ENCODE measurements at places on chromosomes 13 and 19. TPM values are rescaled to one million over a fixed set of nuclear protein-coding genes. Genes with fewer than 3 reads are reported as not detected.

GRCh38 chr13:59360108-59360507 lies 803.6 kb downstream of the DIAPH3 start:
- no peak for DNase-seq

DNA sequence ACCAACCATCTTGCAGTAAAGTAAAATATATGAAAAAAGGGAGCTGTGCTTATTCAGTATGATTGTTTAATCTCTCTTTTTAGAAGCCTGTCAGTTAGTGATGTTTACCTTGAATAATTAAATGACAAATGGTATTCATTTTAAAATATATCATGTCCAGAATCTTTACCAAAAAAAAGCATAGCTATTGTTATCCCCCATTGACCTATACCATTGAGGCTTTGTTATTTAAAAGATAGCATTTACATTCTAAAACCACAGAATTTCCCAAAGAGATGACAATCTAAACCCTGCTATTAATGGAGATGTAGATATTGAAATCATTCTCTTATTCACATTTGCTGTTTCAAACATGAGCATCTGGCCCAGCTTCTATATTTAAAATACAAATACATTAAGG lies 2.2 kb downstream of the CNMD start:
- no peak for DNase-seq

DNA sequence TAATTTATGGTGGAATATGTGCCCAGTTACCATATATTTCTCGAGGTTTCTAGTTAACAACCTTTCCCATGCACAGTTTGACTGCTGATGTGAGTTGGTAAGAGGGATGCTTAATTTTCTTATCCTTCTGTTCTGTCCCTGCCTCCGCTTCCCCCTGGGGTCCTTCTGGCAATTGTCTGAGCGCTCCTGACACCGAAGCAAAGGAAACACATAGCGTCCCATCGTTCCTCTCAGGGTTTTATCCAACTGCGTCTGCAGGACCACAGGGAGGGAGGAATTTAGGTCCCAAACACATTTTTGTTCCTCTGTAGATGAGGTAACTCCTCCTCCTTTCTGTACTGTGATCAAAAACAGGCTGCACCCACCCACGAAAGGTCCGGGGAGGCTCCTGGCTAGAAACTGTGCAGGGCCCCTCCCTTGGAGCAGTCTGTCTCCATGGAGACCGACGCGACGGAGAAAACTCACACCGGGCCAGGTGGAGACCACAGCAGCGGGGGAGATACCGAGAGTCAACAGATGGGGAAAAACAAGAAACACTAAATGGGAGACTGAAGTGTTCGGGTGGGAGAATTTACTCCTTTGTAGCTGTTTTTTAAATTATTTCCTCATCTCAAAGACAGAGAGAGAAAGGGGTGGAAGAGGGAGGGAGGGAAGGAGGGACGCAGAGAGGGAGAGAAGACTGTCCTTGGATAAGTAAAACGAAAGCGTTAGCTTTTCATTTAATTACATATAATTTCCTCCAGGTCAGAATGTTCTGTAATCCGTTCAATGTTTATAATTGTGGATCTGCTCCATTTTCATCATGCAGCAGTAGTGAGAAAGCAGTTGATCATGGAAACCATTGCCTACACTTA lies 191.8 kb upstream of the NBEA start:
- DNase-seq, result no peak

DNA sequence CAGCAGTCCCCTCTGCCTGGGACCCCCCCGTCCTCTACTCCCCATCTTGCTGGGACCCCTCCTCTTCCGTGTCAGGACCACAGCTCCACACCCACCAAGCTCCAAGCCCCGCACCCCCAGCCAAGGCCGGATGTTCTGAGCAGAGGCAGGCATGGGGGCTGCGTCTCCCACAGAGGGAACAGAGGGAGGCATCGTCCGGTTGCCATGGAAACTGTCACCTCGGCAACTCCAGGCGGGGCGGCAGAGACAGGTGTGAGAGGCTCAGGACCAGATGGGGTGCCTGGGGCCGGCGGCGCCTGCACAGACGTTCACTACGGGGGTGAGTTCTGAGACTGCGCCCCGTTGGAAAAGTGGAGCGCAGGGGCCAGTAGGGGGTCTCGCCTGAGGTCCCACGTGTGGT lies 5.4 kb downstream of the RNU6-9 start:
- no peak for DNase-seq

GRCh38 chr19:6039566-6040225 lies 61.8 kb upstream of the RANBP3 start:
- DNase-seq, result no peak

DNA sequence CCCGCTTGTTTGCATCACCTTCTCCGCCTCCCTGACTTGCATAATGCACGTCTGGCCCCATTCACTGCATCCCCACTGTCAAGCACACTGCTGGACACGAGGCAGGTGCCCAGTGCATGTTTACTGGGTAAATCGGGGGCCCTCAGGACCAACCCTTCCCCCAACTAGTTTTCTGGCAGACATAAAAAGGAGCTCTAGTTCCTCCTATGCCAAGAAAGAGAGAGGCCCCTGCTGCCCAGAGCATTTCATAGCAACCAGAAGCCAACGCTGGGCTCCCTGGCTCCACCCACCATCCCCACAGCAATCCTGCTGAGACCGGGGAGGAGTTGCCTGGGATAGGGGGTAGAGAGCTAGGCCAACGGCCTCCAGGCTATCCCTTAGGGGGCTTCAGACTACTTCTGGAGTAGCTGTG lies 23.2 kb downstream of the ANKRD27 start:
- no peak for DNase-seq

- DNase-seq, result no peak
Measured at GRCh38 chr13:77502104-77502720, 33.3 kb upstream of the SCEL start.

GRCh38 chr19:38850436-38850975 lies 720 bp upstream of the HNRNPL start:
- no peak for DNase-seq

DNA sequence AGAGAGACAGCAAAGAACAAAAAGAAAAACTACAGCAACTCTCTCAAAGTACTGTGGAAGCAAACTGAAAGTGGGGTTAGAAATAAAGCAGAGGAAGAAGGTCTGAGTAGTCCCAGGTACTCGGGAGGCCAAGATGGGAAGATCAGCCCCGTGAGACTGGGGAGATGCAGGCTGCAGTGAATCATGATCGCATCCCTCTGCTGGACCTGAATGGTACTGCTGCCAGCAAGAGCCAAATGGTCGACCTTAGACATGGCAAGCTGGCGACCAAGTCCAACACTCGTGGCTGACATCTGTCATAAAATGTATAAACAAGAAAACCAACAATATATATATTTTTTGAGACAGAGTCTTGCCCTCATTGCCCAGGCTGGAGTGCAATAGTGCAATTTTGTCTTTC lies 33.7 kb upstream of the ZNF724 start:
- peak; percentile 19 for DNase-seq

The CCNA1 gene
- 1.5 TPM for total RNA-seq

The SHC2 gene
- total RNA-seq, result 0.58 TPM

The ATXN8OS gene
- total RNA-seq, result not detected

The CCDC70 gene
- total RNA-seq, result not detected

The SIGLEC8 gene
- total RNA-seq, result not detected

The MBD3L3 gene
- not detected for total RNA-seq

The NTF4 gene
- not detected for total RNA-seq

The EID2B gene
- 4.9 TPM for total RNA-seq
